Neuronal stem cell (in vitro differentiated cells): ENCODE measurements at places on chromosomes 16 and 17.

- DNase-seq = no peak
Observed at GRCh38 chr16:29820271-29820701, at the start of gene MVP. Gene MVP, plus strand, starts transcription at chr16:29820462. Its CDS starts 10,088 bp downstream, at chr16:29830550.

DNA sequence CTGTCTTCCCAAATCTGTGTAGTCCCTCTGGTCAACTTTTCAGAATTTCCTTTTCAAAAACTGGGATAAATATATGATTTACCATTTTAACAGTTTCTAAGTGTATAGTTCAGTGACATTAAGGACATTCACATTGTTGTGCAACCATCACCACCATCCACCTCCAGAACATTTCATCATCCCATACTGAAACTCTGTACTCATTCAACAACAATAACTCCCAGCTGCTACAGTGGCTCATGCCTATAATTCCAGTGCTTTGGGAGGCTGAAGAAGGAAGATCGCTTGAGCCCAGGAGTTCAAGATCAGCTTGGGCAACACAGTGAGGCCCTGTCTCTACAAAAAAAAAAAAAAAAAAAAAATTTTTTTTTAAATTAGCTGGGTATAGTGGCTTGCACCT is 131.0 kb downstream of the AATF start:
- no peak for DNase-seq

- no peak for DNase-seq
Observed at GRCh38 chr16:72895951-72896350, 152.0 kb downstream of the ZFHX3 start.

GRCh38 chr16:11297492-11298142 is 16.5 kb upstream of the PRM1 start:
- no peak for DNase-seq

DNA sequence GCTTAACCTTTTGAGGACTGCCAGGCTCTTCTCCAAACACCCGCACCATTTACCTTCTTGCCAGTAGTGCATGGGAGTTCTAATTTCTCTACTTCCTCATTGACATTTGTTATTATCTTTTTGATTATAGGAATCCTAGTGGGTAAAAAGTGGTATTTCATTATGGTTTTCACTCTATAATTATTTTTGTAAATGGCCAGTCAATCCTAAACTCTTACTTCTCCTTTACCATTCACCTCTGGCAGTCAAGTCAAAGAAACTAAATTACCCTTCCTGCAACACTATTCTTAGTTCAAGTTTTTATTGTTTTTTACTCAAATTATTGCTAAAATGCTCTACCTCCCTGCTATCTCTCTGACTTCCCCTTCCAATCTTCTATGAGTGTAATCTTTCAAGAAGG is 29.8 kb upstream of the ANKFY1 start:
- DNase-seq = no peak

- no peak for DNase-seq
Observed at GRCh38 chr17:12509801-12510200, 155.9 kb upstream of the MYOCD start.

GRCh38 chr17:73960469-73960868 is 243.0 kb upstream of the RPL38 start:
- DNase-seq = no peak

DNA sequence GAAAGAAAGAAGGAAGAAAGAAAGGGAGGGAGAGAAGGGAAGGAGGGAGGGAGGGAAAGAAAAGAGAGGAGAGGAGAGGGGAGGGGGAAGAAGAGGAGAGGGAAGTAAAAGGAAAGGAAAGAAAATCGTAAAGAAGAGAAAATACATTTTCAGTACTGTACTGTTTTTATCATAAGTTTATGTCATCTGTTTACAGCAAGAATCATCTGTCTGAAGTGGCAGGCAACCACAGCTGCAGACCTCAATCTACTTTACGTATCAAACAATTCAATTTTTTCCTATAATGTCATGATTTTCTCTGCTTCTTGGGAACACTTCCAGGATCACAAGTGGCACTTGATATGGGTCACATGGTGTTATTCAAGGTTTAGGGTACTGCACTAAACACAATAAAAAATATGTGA is 58.3 kb downstream of the USP32 start:
- DNase-seq = no peak

DNA sequence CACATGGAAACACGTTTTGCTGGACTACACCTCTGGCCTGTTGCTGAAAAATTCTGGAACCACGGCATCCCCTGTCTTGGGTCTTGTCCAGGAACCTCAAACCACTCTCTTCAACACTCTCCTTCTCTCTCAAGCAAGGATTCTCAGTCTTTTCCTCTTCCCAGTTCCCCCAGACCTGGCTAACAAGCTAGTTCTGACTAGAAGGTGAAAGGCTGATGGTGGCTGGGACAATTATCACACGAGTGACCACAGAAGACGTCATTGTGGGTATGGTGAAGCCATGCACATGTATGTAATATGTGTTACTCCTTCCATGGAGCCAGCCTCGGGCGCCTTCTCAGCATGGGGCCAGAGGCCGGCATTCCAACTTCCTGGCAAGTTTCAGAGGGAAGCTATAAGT is 123.0 kb downstream of the CDYL2 start:
- DNase-seq = no peak

GRCh38 chr17:13619462-13619861 is 17.7 kb upstream of the HS3ST3A1 start:
- no peak for DNase-seq

DNA sequence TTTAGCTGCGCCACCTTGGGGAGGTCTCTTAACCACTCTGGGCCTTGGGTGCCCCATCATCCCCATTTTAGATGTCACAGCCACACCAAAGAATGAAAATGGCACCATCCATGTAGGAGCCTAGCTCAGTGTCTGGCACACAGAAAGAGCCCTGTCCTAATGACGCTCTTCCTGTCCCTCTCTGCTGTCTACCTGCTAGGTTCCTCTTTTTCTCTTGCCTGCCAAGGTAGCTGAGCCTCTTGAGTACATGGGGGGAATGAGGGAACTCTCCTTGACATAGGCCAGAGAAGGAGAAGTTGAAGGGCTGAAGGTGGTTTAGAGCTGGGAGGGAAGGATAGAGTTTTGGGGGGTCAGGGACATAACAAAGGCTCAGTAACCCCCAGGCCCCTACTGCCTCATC is 1.8 kb downstream of the RUNDC3A start:
- no peak for DNase-seq

GRCh38 chr16:82082543-82083244 is 47.6 kb downstream of the HSD17B2 start:
- DNase-seq = no peak

- DNase-seq = no peak
Observed at GRCh38 chr17:78475211-78475610, 96.8 kb downstream of the PGS1 start.

DNA sequence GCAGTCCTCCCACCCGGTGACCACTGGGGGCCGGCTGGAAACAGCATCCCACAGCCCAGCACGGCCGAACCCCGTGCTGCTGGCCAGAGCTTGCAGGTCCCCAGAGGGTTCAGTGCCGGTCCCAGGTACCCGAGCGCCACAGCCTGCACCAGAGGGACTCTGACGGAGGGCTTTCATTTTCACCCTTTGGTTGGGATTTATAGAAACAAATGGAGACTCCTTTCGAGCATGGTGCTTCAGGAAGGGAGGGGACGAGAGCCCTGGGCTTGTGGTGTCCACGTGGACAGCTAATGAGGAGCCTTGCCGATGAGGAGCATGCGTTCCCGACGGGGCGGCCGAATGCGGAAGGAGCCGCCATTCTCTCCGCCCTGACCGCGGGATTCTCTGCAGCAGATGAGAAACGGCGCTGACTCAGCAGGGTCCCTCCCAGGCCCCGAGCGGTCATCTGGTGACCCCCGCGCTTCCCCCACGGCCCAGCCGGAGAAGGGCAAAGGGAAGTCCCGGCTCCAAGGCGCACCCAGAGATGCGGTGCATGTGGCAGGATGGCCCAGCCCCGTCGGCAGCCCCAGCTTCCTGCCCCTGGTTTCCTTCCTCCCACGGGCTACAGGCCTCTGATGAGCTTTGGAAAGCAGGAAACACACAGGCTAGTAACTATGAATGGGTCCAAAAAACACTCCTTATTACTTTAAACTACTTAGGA is 9.8 kb downstream of the SLC38A10 start:
- DNase-seq = no peak

GRCh38 chr17:142102-142661 is 4.8 kb downstream of the SCGB1C2 start:
- no peak for DNase-seq

DNA sequence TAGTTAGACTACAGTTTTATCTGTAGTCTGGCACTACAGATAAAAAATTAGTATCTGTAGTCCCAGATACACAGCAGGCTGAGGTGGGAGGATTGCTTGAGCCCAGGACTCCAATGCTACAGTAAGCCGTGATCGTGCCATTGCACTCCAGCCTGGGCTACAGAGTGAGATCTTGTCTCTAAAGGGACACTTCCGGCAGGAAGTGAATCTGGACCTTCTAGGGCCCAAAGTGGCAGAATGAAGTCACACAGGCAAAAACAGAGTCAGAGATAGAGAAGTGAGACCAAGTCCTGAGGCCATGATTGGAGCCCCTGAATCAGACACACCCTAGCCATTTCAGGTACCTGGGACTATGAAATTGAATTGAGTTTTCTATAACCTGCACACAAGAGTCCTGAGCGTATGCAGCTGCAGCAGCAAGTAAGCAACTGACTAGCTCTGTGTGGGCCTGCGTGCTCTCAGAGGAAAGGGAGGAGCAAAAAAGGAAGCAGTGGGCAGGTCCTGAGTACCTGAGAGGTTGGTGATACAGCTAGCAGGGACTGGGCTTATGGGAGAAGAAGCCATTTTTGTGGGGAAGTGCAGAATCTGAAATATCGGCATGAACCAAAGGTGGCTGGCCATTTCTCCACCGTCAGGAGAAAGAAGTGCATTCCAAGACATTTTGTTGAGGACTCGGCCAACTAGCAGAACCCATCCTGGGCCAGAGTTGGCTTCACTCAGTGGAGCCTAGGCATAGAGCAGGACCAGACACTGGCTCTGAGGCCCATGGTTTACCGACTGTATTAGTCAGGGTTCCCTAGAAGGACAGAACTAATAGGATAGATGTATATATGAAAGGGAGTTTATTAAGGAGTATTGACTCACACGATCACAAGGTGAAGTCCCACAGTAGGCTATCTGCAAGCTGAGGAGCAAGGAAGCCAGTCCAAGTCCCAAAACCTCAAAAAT is 27.2 kb upstream of the BRD7 start:
- no peak for DNase-seq
